ENCODE measurements at places on chromosomes 16 and 17.

DNA sequence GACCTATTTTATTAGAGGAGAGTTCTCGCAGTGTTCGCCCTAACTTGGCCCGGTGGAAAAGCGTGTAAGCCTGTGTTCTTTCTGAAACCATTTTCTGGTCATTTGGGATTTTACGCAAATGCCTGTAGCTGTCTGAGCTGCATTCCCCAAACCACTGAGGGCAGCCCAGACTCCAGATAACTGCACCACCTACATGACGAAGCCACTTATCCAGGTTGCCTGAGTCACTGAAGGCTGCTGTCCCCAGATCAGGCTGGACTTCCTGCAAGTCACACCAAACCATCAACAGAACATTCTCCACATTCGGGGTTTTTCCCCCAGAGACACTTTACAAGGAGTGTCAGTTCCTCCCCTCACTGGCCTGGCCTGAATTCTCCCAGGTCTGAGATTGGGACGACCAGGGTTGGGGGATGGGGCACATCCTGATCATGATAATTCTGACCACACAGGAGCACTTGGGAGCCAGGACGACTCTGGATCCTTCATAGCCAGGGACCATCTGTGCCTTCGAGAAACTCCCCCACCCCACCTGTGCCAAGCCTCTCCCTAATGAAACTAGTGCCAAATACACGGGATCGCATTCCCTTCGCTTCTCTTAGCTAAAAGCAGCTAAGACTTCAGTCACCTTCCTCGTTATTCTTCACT lies 2.3 kb downstream of the RPRML start:
- DNase-seq: no peak

GRCh38 chr17:74444406-74444805 lies 12.5 kb downstream of the GPRC5C start:
- DNase-seq: no peak

DNA sequence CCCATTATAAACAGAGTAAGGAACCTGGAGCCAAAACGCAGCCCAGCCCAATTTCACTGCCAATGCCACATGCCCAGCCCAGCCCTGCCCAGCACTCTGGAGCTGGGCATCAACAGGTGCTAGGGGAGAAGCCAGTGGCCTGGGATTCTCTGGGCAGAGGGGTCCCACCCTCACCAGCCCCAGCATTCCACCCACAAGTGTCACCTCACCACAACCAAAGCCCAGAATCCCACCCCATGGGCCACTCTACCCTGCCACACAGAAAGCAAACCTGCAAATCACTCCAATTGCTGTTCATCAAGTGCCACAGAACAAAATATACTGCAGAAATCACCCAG lies 102.5 kb upstream of the CDH5 start:
- DNase-seq: no peak

GRCh38 chr17:1627182-1627981 lies 1.3 kb downstream of the SLC43A2 start:
- no peak for DNase-seq

GRCh38 chr17:76246080-76247066 lies 6.1 kb upstream of the RNF157 start:
- DNase-seq: peak; percentile 70

DNA sequence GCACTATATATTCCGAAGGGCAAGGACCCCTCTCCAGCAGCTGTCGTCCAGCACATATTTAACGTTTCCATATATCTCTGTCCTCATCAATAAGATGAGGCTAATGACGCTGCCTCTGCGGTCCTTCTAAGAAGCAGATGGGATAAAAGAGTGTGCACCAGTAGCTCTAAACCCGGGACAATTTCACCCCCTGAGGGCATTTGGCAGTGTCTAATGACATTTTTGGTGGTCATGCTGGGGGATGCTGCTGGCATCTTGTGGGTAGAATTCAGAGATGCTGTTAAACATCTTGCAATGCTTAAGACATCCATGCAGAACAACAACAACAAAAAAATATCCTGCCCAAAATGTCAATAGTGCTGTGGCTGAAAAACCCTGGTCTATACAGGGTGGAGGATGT lies 372.9 kb downstream of the CDH13 start:
- no peak for DNase-seq

- DNase-seq: no peak
Observed at GRCh38 chr16:69590590-69590989, 24.8 kb downstream of the NFAT5 start.

DNA sequence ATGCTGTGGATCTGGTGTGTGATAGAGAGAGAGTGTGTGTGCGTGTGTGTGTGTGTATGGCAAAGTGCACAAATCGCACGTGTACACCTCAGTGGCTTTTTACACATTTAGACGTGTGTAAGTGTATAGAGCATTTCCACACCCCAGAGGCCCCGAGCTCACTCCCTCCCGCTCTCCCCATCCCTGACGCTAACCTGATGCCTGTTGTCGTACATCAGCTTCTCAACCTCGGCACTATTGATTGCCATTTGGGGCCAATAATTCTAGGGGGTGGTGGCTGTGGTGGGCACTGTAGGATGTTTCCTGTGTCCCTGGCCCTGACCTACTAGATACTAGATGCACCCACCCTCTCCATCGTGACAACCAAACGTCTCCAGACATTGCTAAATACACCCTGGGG lies 30.4 kb upstream of the CRISPLD2 start:
- DNase-seq: no peak

GRCh38 chr17:74076446-74076845 lies 127.0 kb upstream of the RPL38 start:
- DNase-seq: no peak

- DNase-seq: no peak
Observed at GRCh38 chr17:50923611-50924010, 57.5 kb upstream of the TOB1 start.

- no peak for DNase-seq
Observed at GRCh38 chr17:44049294-44050060, 17.0 kb downstream of the LSM12 start.

GRCh38 chr17:1727876-1728630 lies 3.5 kb downstream of the WDR81 start:
- no peak for DNase-seq

DNA sequence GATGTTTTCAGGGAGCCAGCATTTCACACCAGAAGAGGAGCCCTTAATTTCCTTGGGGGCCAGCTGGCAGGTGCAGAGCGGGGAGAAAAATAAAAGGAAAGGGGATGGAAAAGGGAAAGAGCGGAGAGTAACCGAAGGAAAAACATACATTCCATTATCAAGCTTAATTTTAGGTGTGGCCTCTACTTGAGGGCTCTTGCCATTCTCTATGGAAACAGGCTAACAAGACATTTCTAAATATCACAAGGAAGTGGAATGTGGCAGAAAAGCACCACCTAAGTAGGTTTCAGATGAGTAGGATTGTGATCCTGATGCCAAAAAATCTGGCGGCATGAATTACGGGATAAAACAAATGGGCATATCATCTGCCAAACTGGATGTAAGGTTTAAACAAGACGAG lies 970 bp upstream of the DYNC1LI2 start:
- DNase-seq: no peak

- peak; percentile 28 for DNase-seq
Observed at GRCh38 chr16:4780235-4780634, 7.9 kb downstream of the SEPTIN12 start.
